Fibroblast of lung (primary cell): ENCODE measurements at places on chromosomes 11 and 22. TPM values are rescaled to one million over a fixed set of nuclear protein-coding genes. Genes with fewer than 3 reads are reported as not detected.

Gene KRTAP5-9
- not detected in 2 replicates for total RNA-seq

Gene NRIP3
- total RNA-seq = 4.1 and 8.8 TPM in 2 replicates

Gene NXPE4
- not detected in 2 replicates for total RNA-seq

Gene INSC
- 0.77 and 8.3 TPM in 2 replicates for total RNA-seq

Gene SLC35E4
- 5.4 and 10.1 TPM in 2 replicates for total RNA-seq

Gene CPSF7
- total RNA-seq = 14.4 and 18.0 TPM in 2 replicates

Gene CDC45
- 1.0 and 3.8 TPM in 2 replicates for total RNA-seq

Gene FAM118A
- total RNA-seq = 16.5 and 23.4 TPM in 2 replicates

Gene C11orf16
- total RNA-seq = not detected in 2 replicates

Gene TBX1
- not detected in 2 replicates for total RNA-seq

Gene ANKRD42
- 13.9 and 17.5 TPM in 2 replicates for total RNA-seq

Gene OR4D5
- total RNA-seq = not detected in 2 replicates

Gene DUSP8
- total RNA-seq = 0.51 and 0.66 TPM in 2 replicates

Gene NNMT
- total RNA-seq = 639 and 883 TPM in 2 replicates

Gene CCND1
- total RNA-seq = 127 and 548 TPM in 2 replicates

Gene CHST1
- total RNA-seq = under 0.01 and 0.26 TPM in 2 replicates

Gene GAS2
- total RNA-seq = 0.77 and 1.2 TPM in 2 replicates

Gene ROBO4
- total RNA-seq = 0.26 and 0.66 TPM in 2 replicates

Gene PNPLA3
- total RNA-seq = 3.6 and 12.6 TPM in 2 replicates

Gene STX3
- total RNA-seq = 19.0 and 23.9 TPM in 2 replicates

Gene TCIRG1
- total RNA-seq = 42.1 and 46.2 TPM in 2 replicates

Gene OR5P2
- total RNA-seq = 0.17 TPM in 1 of 2 replicates, not detected in the other

Gene FBXO7
- total RNA-seq = 39.5 and 51.2 TPM in 2 replicates

Gene PIH1D2
- 1.5 TPM in 2 replicates for total RNA-seq
